Nucleus accumbens (tissue), 56 donors: ENCODE measurements at places on chromosomes 5 and 9.

GRCh38 chr5:71767661-71768060, 48.6 kb downstream of the CARTPT start:
- no peak for DNase-seq

GRCh38 chr5:76660360-76660759, 37.2 kb upstream of the F2RL2 start:
- no peak for DNase-seq

GRCh38 chr5:64693636-64694035, 3.3 kb downstream of the SHISAL2B start:
- DNase-seq = no peak

DNA sequence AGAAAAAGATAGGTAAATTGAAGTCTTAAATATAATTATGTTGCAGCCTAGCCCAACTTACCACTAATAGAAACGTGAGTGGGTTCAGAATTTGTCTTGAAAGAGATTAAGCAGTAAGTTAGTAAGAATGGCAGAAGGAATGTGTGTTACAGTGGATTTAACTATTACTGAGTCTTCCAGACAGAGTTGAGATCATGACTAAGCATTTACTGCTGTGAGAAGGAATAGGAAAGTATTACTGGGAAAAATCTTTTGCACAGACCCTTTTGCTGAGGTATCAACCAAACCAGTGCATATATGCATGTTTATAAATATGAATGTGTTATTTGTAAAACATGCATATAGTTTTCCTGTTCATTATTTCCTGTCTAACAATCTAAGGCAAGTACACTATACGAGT, 112.8 kb upstream of the EFNA5 start:
- no peak for DNase-seq

DNA sequence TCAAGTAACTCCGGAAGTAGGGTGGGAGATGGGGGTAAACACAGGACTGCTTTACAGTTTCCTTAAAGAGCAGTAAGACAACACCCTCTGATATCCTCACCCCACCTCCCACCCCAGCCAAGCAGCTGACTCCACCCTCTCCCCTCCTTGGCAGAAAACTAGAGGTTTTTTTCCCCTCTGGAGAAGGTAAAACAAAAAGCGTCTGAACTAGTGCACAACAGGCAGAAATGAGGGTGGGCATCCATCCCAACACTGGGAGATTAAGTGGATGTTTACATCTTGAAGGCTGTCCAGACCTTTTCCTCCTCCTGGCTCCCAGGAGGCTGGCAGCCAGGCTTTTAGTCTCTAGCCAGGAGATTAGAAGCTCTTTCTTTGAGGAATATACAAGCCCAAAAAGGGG, 13.9 kb upstream of the CTNNAL1 start:
- DNase-seq = no peak

- no peak for DNase-seq
These were observed 44.1 kb downstream of the PJA2 start for GRCh38 chr5:109365653-109366052.

DNA sequence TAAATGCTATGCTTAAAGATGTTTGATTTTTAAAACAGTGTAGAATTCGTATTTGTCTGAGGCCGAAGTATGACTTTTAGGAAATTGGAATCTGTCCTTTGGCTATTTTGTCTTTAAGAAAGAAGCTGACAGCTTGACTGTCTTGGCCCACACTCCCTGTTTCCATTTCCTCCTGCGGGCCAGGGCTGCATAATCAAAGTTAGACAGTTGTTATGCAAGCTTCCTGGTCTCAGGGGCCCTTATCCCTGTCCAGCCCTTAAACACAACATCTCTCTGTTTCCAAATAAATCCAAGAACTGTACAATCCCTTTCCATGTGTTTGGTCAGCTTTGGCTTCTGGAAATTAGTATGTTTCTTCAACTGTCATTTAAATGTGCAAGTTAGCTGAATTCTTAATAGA, 54.6 kb upstream of the ECM2 start:
- DNase-seq = no peak

DNA sequence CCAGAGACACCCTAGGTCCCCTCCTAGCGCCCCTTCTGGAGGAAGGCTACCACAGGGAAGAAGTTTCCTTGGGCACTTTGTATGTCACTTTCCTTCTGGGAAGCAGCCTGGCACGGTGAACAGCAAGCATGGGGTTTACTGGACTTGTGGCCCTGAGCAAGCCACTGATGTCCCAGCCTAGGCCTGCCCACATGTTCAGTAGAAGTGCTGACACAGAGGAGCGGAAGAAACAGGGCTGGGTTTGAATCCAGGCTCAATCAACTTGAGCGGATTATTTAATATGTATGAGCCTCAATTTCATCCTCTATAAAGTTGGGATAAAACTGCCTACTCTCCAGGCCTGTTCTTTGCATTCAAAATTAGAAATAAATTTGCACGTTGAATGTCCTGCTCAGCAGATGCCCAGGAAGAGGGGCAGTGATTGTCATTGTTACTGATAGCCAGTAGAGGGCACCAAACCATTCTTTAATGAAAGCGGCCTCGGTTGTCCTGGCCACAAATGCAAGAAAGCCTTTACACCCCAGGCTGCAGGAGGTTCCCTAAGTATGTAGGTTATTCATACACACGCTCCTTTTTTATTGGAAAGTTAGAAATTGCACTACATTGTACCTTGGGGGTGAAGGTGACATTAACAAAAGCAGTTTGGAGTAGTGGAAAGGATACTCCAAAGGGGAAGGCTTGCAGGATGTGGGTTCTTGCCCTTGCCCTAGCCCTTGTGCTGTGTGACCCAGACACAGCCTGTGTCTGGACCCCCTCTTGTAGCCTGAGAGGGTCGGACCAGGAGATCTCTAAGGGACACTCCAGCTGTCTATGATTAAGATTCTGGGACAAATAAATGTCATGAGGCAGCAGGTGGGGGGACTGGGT, 13.4 kb upstream of the XPA start:
- peak; percentile 15 for DNase-seq

- DNase-seq = peak; percentile 36
These were observed 194.6 kb downstream of the OLFM1 start for GRCh38 chr9:135281791-135282737.

GRCh38 chr5:156431956-156432829, 105.2 kb downstream of the SGCD start:
- no peak for DNase-seq

GRCh38 chr5:29697785-29698414, 1495.6 kb upstream of the CDH6 start:
- no peak for DNase-seq

- no peak for DNase-seq
These were observed 521.0 kb upstream of the CHD1 start for GRCh38 chr5:99449786-99450185.

DNA sequence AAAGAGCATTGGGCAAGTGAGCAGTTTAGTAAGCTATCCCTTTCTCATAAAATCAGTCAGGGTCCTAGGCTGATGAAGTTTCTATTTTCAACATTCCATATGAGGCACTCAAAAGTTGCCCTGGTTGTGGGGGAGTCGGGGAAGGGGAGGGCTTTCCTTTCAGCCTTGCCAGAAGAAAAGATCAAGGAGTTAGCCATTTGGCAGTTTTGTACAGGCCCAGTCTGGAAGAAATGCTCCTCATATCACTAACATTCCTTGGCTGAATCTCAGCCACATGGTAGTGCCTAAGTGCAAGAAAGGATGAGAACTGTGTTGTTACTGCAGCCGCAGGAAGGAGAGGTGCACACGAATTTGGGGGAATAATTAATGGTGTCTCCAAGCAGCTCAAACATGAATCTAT, 60.8 kb downstream of the ZNF474 start:
- DNase-seq = no peak

GRCh38 chr5:149037817-149038216, 25.0 kb downstream of the SH3TC2 start:
- no peak for DNase-seq

DNA sequence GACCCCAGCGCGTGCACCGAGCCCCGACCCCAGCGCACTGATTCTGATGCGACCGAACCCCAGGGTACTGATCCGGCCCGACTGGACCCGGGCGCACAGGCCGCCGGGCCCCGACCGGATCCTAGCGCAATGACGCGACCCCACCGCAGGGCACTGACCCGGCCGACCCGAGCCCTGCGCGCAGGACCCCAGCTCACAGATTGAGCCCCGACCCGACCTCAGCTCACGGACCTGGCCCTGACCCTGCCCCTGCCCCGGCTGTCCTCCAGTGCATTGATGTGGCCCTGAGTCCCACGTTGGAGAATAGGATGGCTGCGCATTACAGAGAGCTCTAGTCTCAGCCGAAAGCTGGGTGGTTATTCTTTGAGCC, 438 bp downstream of the TRIP13 start:
- no peak for DNase-seq

- DNase-seq = peak; percentile 33
These were observed 34.4 kb downstream of the INSYN2B start for GRCh38 chr5:169945831-169946261.

DNA sequence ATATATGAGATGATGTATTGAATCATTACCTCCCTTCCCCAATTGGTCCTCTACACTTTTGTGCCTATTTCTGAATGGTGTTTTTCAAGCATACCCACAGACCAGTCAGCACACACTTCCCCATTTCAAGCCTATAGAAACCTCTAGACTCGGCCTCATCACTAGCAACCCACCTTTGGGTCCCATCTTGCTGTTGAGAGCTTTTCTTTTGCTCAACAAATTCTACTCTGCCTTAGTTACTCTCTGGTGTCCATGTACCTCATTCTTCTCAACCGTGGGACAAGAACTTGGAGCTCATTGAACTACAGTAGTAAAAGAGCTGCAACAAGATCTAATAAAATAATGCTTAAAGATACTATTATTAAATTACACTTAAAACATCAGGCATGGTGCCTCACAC, 49.0 kb upstream of the KDM4C start:
- DNase-seq = no peak
